ENCODE measurements at places on chromosomes 11 and 22.

GRCh38 chr11:2843551-2843950 is 42.0 kb downstream of the CDKN1C start:
- DNase-seq, result no peak

GRCh38 chr11:45563810-45564209 is 101.6 kb downstream of the CHST1 start:
- no peak for DNase-seq

DNA sequence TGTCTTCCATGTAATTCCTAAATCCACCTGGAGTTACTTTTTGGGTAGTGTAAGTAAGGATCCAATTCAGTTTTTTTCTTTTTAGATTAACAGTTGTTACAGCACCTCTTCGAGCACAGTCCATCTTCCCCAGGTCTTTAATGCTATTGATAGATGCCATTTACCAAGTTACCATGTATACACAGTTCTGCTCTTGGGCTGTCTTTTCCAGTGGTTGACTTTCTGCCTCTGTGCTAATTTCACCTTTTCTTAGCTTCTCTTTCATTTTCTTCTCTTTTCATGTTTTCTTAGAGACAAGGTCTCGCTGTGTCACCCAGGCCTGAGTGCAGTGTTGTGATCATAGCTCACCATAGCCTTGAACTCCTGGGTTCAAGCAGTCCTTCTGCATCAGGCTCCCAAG is 12.0 kb downstream of the ATXN10 start:
- no peak for DNase-seq

DNA sequence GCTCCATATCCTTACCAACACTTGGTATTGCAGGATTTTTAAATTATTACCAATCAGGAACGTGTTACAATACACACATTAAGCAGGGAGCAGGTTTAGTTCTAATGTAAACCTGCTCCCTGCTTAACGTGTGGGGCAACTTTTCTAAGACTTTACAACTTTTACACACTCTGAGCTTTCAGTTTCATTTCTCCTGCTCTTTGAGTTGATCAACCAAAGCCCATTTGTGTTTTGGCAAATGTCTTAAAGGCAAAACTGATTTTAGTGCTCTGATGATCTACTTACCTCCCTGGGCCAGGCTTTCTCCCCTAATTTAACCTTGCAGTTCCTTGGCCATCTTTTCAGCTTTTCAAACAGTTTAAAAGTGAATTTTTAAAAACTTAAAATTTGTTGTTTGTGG is 70.9 kb downstream of the ZBTB44 start:
- DNase-seq, result no peak

GRCh38 chr11:104534278-104534677 is 364.0 kb downstream of the CASP12 start:
- DNase-seq, result no peak

DNA sequence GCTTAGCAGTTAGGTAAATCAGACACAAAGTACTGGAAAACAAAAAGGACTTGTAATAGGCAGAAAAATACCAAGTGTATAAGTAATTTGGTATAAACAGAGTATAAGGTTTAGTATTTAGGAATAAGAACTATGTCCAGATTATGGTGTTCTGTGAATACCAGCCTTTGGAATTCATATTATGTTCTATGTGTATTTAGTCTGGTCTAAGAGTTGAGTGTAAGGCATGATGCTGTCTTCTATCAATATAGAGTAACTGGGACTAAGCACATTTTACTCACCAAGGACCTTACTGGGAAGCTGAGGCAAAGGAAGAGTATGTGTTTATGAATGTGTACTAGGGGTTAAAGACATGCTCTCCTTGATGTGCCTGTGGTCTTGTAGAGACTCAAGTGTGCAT is 9.5 kb downstream of the SDHD start:
- no peak for DNase-seq

DNA sequence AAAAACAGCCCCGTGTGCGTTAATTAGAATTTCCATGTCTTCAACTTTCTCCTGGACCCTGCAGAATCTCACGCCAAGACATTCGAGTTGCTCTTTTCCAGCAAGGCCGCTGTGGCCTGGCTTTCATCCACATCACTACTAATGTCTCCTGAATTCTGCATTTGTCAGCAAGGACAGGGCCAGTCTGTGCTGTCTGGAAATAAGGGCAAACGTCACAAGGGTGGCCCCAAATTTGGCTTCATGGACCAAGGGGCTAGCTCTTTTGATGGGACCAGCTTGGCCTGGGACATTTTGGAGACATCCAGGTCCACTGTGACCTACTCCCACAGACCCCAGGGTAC is 33.4 kb downstream of the KCNQ1OT1 start:
- DNase-seq, result no peak

Measured in NCI-H1048 (cell line).